ENCODE measurements at places on chromosomes 2 and 18.
A peak's percentile ranks its signal among the peaks of the same experiment; 100 is the strongest.

- DNase-seq = peak; percentile 16
Observed at GRCh38 chr2:176680916-176681516, 411.8 kb downstream of the MTX2 start.

DNA sequence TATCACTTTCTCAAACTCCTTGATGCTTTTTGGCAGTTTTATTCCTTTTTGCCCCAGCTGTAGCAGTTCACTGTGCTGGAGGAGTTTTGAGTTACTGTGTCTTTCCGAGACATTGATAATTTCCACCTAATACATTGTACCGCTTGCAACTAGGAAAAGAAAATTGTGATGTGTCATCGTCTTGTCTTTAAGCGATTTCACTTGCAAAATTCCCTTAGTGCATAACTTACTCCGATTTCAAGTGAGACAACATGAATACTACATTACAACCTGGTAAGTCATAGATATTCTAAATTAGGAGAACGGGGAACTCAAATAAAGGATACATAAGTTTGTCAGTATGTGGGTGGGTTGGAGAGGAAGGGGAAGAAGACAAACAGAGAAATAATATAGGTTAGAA lies 340.5 kb upstream of the KYNU start:
- DNase-seq = no peak

DNA sequence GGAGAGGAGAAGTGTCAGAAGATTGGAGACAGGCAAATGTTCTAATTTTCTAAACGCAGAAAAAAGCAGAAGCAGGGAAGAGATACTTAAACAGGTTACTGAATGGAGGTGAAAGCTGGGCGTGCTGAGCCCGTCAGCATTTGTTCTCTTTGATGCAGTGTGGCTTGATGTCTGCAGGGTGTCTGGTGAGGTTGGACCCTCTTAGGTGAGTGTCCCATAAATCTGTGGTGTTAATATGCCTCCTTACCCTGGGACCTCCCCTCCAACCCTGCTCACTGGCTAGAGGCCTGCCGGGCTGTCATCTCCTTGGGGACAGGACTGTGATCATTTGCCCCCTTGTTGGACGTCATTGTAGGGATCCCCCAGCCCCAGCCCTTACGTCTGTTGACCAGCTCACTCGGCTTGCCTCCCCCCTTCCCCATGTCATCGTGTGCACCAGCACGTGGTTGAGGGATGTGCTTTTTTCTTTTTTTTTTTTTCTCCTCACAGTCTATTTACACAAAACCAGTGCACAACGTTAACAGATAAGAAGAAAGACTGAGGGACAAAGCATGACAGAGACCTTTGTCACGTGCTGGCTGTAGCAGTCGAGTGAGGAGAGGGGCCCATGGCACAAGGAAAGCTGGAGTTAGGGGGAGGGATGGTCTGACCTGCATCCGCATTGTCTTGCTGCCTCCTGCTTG lies 56.4 kb downstream of the NCK2 start:
- DNase-seq = no peak

GRCh38 chr2:120471166-120471565 lies 125.2 kb downstream of the INHBB start:
- DNase-seq = no peak

DNA sequence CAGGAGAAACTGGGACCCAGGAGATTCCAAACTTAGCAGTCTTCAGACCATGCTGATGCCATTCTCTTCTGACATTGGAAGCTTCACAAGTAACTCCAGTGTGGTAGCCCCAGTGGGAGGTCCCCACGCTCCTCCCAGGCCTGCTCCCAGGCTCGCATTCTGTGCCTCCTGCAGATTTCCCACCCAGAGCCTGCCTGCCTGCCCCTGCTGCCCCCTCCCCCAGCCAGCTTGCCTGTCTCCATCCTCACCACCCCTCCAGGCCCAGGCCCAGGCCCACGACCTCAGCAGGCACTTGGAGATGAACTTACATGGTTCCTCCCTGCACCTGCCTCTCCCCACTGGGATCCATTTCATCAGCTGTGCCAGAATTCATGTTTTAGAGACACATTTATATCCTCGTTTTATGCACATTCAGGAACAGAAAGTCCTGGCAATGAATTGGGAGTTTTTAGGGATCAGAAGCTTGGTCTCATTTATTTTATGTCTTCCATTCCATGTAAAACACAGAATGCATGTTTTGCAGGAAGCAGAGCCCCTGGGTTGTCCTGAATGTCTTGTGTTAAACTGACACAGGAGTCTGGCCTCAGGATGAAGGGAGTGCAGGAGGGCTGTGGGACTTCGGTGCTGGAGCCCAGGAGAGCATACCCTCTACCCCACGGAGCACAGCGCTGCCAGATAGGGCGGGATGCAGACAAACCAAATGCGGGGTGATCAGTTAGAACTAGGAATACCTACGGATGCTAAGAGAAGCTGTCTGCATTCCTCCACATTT lies 150.5 kb downstream of the SNTG2 start:
- no peak for DNase-seq

DNA sequence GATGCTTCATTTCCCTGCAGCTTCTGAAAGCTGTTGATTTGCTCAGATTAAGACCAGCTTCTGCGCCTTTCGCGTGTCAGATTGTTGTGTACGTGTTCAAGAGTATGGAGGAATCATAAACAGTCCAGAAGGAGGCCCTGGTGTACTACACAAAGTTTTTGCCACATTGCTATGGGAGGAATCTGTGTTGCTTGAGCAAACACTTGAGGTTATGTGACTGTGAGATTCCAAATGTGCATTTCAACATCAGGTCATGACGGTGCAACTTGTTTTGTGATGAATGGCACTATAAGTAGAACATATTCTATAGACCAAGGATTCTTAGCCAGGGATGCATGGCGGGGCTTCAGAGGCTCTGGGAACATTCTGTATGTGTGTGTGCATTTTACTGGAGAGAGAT lies 35.0 kb downstream of the SRSF7 start:
- peak; percentile 47 for DNase-seq

GRCh38 chr2:126317790-126318431 lies 338.0 kb upstream of the GYPC start:
- no peak for DNase-seq

GRCh38 chr18:8507915-8508705 lies 101.1 kb upstream of the RAB12 start:
- peak; percentile 21 for DNase-seq

DNA sequence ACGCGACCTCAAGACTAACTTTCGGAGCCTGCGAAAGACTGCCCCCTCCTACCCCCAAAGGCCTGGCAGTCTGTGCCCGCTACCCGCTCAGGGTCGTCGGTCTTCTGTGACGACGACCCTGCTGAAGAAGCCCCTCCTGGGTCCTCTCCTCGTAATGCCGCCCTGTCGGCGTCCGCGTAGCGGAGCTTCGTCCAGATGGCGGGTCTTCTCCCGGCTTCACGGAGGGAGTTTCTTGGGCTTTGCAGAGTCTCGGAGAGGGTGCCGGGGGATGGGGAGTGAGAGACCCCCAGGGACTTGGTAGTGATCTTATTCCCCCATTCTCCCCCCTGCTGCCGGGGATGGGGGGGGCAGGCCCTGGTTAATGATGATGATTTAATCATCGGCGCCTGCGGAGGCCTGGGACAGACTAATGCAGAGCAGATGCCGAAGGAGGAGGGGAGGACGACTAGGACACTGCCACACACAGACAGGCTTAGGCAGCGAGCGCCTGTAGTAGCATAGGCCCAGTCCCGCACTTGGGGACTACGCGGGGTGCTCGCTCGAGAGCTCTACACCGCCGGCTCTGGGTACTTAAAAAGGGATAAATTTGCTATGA lies 528 bp upstream of the PCGF1 start:
- DNase-seq = no peak

DNA sequence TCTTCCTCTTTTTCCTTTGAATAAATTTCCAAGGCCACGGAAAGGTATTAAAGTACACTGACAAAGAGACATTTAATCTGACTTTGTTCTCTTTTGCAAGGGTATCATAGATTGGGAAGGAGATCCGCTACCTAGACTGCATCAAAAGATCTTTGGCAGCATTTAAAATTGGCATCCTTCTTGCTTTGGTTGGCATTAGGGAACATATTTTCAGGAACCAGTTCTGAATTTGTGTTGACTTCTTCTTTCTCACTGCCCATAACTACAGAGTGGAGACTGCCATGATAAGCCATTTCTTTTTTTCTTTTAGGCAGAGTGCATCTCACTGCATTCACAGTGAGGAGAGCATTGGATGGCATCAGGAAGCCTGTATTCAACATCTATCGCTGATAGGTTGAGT lies 83.4 kb downstream of the DOCK10 start:
- DNase-seq = no peak

- no peak for DNase-seq
Observed at GRCh38 chr2:217804791-217805667, 197.8 kb downstream of the TNS1 start.

GRCh38 chr18:5538544-5538943 lies 5.3 kb downstream of the EPB41L3 start:
- DNase-seq = no peak

Data from AG09309 (cell line).